CMK (cell line): ENCODE measurements at places on chromosomes 3 and 15.

- DNase-seq = no peak
These were observed 6.1 kb downstream of the ERICH6 start for GRCh38 chr3:150697646-150698045.

GRCh38 chr3:13634615-13635014, 85.7 kb downstream of the FBLN2 start:
- DNase-seq = no peak

- DNase-seq = no peak
These were observed 293.7 kb downstream of the ARPP21 start for GRCh38 chr3:35932995-35933394.

GRCh38 chr3:50028346-50028745, 60.4 kb upstream of the RBM5 start:
- DNase-seq = no peak

- DNase-seq = no peak
These were observed 120.6 kb upstream of the EPHA3 start for GRCh38 chr3:88986834-88987233.

DNA sequence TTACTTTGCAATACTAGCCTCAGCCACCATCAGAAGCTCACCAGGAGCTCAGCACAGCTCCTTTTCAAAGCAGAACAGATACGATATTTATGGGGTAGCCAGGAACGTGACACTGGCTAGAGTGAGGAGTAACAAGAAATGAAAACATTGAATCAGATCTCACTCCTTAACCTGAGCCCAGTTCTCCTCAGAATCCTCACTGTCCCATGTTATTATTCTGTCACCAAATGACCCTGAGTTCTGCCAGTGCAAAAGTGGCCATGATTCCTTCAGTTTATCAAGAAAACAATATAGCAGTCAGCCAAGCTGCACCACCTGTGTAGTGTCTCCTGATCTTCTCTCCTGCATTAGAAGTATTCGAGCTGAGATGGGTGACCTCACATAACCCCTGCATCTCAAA, 956.7 kb downstream of the TUSC7 start:
- no peak for DNase-seq

DNA sequence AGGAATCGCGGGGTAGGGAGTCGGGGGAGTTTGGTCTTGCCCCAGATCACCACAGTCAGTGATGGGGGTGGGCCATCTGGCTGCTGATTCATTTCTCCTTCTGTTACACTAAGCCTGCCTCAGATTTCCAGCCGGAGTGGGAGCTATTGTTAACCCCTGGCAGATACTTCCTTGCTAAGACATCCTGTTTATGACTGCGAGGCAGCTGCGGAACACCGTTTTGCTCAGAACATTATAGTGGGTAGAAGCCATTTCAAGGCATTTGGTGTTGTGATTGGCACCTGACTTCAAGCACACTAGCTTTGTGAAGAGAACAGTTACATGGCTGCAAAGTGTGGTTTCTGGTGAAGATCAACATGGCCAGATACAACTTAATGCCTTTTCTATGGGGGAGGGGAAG, 73.8 kb downstream of the FLNB start:
- DNase-seq = no peak

DNA sequence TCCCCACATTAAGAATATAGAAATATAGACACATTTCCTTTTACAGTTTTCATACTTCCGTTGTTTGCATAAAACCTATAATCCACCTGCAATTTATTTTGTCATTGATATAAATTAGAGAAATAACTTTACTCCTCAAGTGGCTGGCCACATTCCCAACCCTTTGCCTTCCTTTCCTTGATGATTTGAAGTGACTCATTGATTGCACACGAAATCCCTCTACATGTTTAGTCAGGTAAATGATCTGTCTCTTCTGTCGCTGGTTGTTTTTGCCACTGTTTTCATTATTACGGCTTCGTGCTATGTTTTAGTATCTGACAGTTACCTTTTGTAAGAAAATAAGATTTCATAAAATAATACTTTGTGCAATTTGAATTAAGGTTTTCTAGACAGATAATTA, 272.2 kb upstream of the NR2E3 start:
- DNase-seq = no peak

GRCh38 chr15:101172501-101173071, 79.3 kb downstream of the CHSY1 start:
- DNase-seq = no peak

- no peak for DNase-seq
These were observed 2.8 kb upstream of the OR5K1 start for GRCh38 chr3:98460220-98460619.

GRCh38 chr3:129304962-129305222, 26.2 kb downstream of the HMCES start:
- no peak for DNase-seq

DNA sequence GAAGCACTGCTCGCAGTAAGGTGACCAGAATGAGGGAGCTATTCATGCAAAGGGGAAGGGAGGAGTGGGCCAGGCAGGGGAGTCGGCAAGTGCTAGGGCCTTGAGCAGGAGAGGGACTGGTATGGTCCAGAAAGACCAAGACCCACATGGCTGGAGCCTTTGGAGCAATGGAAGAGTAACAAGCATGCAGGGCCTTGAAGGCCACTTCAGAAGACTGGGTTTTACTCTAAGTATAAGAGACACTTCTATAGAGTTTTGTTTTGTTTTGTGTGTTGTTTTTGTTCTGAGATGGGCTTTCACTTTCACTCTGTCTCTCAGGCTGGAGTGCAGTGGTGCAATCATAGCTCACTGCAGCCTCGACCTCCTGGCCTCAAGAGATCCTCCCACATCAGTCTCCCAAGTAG, 42.0 kb downstream of the BFSP2 start:
- DNase-seq = no peak

- DNase-seq = no peak
These were observed 32.9 kb upstream of the TMEM115 start for GRCh38 chr3:50392101-50392715.
